ENCODE measurements at places on chromosomes 16 and 17.

- DNase-seq = no peak
Measured at GRCh38 chr17:41433586-41433985, 7.2 kb downstream of the KRT38 start.

DNA sequence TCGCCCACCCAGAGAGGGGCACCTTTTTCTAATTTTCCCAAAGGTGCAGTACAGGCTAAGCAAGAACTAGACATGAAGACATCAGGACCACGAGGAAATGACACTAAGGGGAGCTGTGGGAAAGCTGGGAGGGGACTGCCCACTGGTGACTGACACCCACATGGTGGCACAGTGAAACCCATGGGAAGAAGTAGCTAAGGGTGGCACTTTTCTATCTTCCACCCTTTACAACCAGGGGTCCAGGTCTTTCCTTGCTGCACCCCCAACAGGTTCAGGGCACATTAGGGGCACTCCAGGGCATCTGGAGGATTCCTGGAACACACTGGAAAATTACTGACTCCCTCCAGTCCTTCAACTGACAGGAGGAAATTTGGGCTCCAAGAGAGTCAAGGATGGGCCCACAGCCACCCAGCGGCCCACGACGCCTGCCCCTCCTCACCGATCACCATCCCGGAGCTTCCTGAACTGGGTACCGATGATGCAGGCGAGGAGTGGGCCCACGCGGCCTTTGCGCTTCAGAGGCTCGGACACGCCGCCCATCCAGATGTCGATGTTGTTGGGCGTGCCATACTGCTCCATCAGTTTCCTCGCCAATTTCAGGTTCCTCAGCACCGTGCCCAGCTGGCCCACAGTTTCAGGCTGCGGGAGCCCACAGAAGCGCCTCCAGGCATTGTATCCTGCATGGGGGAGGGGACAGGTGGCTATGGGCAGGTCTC is 9.4 kb downstream of the MPO start:
- no peak for DNase-seq

DNA sequence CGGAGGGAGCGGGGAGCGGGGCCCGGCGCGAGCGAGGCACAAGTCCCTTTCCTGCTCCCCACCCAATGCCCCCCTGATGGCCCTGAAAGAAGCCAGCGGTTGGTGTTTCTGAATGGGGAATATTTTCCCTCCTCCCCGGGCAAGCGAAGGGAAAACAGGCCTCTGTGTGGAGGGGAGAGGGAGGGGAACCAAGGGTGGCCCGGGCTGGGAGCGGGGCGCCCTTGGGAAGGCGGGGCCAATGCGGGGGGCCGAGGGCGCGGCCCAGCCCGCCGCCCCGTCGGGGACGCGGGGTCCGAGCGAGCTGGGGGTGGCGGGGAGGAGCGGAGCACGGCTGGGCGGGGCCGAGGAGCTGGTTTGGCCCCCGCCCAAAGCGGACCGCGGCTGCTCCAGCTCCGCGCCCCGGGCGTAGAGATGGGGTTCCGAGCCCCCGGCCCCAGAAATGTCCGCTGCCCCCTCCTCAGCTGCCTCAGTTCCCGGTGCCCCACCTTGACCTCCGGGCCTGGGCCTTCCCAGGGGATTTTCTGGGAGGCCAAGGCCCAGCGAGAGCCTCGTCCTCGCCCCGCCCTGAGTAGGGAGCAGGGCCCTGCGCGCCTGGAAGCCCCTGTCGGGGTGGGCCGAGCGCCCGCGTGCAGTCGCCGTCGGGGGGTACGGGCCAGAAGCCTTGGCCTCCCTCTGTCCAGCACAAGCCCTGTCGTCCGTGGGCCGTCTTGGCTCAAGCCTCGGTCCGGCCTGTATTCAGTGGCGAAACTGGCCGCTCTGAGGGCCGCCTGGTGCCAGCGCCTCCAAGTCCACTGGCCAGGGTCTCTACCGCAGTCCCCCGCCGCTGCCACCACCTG is 3.9 kb upstream of the HEXIM1 start:
- DNase-seq = no peak

DNA sequence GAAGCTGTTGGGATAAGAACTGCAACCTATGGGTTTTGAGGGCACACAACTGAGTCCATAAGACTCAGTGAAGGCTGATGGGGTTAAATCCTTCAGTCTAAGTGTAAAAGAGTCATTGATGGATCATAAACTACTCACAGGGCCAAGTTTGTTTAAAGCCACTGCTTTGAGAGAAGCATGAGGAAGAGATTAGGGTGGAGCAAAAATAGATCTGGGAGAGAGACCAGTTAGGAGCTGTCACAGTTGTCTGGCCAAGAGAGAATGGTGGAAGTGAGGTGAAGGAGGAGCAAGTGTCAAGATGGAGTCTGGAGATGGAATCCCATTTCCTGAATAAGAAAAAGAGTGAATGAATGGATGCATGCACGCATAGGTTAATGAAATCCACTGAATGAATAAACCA is 379.1 kb upstream of the CDH11 start:
- no peak for DNase-seq

- no peak for DNase-seq
Measured at GRCh38 chr16:7167626-7168025, 165.0 kb upstream of the RBFOX1 start.

DNA sequence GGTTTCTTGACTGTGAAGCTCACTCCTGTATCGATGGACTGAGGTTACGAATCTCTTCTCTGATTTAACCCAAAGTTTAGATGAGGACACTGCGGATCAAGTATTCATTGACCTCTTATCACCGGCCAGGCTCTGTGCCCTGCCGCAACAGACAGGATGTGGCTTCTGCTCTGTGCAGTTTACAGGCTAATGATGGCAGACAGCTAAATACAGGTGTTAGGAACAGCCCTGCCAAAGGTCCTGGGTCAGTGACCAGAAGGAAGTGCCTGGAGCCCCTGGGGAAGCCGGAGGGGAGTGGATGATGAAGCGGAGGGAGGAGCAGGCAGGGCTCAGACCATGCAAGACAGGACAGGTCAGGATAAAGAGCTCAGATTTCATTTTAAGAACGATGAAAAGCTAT is 44.4 kb downstream of the HAPSTR1 start:
- no peak for DNase-seq

Measured in stimulated activated CD8-positive, alpha-beta memory T cell treated with anti-CD3 and anti-CD28 coated beads, Interleukin-4, amount 100 ng/mL, for 1 hour (primary cell).